ENCODE measurements at places on chromosomes 6 and 20. TPM values are rescaled to one million over a fixed set of nuclear protein-coding genes. Genes with fewer than 3 reads are reported as not detected.

DNA sequence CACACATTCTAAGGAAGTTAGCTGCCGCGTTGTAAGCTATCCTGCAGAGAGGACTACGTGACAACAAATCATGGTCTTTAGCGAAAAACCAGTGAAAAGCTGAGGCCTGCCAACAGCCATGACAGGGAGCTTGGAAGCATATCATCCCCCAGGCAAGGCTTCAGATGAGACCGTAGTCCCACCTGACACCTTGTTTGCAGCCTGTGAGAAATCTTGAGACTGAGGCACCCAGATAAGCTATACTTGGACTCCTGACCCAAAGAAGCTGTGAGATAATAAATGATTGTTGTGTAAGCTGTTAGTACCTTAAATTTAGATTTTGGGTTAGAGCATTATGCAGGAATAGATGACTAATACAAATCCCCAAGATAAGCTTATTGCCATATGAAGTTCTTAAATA, 45.4 kb upstream of the SENP6 start:
- DNase-seq: peak; percentile 4

DNA sequence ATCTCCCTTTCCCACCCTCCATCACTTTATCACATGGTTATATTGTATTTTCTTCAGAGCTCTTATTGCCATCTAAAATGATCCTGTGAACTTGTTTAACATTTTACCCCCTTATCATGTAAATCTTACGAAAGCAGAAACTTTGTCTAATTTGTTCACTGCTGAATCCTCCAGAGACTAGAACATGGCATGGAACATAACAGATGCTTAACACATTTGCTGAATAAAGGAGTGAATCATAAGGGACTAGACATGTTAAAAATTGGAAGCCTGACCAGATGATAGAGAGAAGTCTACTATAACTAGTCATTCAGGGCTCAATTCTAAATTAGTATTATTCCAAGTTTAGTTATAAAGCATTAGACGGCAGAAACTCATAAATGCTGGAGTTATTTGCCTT, 73.3 kb downstream of the MAN1A1 start:
- no peak for DNase-seq

DNA sequence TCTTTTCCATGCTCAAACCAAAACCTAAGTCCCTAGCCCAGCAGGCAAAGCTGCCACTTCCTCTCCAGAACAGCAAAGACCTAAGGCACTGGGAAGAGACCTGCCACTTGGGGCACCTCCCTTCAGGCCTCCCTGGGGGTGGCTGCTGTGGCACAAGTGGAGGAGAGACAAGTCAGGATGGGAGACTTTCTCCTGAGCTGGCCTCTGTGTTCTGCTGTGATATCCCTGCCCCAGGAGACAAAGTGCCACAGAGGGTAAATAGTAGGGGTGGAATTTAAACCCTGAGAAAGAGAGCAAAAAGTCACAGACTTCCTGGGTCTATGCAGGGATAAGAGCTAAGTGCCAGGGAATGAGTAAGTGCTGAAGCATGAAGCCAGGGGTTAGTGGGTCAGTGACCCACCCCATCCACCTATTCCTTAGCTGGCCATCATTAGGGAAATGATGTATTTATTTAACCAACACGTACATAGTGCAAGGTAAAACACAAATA, 84.2 kb downstream of the MRPL14 start:
- no peak for DNase-seq

- no peak for DNase-seq
These were observed 555.5 kb upstream of the MARCKS start for GRCh38 chr6:113301651-113302050.

DNA sequence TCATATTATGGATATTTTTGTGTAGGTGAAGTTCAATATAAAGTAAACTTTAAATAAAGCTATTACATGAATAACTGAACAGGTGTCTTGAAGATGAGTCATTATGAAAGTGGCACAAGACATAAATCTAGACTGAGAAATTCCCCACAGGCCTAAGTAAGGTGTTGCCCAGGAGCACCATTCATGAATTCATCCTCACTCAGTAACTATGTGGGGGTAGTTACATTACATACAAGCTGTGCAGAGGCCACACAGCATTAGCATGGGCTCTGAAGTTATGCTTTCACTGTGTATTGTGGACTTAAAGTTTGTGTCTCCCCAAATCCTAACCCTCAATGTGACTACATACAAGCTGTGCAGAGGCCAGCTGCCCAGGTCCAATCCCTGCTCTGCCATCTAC, 65.9 kb downstream of the BCAS1 start:
- no peak for DNase-seq

The VIP gene
- total RNA-seq: 0.36 TPM

The PRSS35 gene
- total RNA-seq: 3.9 TPM

The PI3 gene
- not detected for total RNA-seq

The EMILIN3 gene
- total RNA-seq: not detected

The SUMO4 gene
- total RNA-seq: 1.6 TPM
